ENCODE measurements at places on chromosomes 16 and 17.

DNA sequence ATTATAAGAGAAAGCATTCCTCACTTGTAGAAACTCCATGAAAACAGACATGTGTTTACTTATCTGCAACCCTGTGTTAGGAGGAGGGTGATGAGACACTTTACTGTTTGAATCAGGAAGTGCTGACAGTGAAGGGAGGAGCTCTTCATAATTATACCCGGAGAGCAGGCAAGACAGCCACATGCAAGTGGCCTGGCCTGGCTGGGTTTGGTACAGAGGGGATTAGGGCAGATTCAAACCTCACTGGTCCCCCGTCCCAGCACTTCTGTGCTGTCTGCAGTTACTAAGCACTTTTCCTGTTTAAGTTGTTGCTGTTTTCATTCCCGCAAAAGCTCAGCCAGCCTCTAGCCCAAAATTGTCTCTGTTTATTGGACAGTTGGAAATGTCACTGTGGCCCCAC is 78.5 kb downstream of the WWOX start:
- DNase-seq = no peak

DNA sequence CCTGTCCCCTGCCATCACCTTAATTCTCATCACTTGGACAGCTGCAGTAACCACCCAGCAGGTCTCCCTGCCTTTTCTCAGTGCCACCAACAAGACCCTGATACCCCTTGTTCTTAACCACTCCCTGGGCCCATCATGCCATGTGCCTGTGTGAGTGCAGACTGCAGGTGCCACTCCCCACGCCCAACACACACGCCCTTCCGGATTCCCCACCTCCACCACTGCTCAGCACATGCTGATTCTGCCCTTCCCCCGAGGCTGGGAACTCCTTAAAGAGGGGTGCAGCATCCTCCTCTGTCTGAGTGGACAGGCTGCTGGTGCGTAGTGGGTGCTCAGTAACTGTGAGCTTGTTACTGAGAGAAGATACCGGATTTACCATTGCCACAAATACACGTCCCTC is 52.4 kb downstream of the PLD6 start:
- no peak for DNase-seq

DNA sequence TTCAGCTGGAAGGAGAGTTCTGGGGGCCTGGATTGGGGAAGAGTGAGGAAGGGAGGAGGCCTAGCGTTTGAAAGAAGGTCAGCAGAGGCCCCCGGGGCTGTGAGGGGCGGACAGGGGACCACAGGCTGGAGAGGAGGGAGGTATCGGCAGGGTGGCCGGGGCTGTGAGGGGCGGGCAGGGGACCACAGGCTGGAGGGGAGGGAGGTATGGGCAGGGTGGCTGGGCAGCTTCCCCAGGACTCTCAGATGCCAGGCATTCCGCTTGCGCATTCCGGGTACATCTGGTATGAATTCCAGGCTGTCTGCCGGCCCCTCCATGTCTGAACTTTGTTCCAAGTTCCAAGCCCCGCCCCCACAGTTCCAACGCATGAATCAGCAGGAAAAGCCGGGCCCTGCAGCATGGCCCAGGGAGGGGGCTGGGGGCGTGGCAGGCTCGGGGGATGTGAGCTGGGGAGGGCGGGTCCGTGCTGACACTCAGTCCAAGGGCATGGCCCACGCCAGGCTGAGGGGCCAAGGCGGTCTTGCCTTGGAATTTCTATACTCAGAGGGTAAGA is 4.3 kb upstream of the TLCD2 start:
- DNase-seq = peak; percentile 91

DNA sequence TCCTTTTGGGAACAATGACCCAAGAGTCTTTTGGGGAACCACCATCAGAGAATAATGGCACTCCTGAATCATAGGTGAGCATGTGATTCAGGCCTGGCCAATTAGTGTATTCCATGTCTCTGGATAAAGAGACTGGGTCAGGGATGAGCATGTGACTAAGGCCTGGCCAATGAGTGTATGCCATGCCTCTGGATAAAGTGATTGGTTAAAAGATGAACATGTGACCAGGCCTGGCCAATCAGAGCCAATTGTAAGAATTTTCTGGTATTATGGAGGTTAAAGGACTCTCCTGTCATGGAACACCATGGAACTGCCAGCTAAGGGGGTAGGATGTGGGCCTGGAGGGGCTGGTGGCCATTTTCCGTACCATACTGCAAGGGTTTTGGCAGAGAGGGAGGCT is 194.3 kb downstream of the C16orf78 start:
- DNase-seq = peak; percentile 8

DNA sequence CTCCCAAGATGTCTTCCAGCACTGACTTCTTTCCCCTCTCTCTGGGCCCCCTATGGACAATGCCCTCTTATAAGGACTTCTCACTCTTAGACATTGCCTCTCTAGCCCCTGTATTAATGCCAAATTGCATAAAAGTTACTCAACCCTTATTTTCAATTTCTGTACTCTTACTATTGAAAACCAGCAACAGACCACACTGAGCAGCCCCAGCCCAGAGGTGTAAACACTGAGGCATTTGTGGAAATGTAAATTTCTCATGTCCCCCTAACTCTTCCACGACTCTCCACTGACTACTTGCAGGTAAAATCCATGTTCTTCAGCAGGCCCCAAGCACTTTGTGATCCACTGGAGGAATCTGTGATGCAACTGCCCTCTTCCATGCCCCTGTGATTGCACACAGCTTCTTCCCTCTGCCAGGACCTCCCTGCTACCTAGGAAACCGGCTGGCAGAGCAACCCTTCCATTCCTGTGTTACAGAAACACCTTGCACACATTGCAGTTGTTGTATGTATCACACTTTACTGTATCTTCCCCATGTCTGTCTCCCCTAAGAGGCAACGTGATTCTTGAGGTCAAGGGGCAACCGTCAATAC is 4.4 kb downstream of the N4BP1 start:
- DNase-seq = no peak

DNA sequence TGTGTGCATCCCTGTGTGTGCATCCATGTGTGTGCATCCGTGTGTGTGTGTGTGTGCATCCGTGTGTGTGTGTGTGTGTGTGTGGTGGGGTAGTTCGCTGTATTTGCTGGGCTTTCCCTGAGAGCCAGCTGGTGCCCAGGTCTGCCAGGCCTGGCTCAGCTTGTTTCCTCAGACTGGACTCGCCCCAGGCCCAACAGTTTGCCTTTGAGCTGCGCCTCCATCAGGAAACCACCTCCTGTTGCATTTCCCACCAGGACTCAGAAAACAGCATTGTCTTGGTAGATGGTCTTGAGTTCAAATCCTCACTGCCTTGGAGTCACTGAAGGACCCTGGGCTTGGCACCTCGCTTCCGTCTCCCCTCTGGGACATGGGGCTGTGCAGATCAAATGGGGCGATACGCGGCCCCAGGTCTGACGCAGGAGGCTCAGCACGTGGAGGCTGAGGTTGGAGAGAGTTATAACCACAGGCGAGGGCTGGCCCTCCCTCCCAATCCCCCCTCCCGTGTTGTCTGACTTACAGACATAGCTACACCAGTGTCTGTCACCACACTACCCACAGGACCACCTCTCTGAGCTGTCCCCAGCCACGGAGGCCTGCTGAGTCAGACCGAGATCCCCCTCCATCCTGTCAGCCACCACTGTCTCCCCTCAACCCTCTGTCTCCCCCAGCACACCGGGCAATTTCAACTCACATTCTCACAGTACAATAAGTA is 4.7 kb downstream of the ITGAE start:
- no peak for DNase-seq

- no peak for DNase-seq
Observed at GRCh38 chr17:69018022-69018615, 42.6 kb downstream of the ABCA9 start.

DNA sequence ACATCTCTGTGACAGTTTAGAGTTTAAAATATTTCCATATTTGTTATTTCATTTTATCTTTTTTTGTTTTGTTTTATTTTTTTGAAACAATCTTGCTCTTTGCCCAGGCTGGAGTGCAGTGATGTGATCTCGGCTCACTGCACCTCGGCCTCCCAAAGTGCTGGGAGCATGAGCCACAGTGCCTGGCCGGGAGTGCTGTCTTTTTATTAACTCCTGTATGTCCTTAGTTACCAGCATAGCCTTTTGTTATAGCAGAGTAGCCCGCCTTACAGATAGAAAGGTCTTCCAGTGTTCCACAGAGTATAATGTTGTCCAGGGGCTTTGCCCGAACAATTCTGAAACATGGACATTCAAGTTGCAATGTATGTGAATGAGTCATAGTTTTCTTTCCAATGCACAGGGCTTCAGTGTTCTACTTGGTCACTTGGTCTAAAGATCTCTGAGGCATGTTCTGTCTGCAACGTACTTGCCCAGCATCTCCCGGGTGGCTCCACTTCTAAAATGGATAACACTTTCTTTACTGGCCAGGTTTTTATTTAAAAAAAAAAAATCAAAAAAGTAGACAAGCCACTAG is 125.6 kb downstream of the KCNJ18 start:
- DNase-seq = peak; percentile 23

DNA sequence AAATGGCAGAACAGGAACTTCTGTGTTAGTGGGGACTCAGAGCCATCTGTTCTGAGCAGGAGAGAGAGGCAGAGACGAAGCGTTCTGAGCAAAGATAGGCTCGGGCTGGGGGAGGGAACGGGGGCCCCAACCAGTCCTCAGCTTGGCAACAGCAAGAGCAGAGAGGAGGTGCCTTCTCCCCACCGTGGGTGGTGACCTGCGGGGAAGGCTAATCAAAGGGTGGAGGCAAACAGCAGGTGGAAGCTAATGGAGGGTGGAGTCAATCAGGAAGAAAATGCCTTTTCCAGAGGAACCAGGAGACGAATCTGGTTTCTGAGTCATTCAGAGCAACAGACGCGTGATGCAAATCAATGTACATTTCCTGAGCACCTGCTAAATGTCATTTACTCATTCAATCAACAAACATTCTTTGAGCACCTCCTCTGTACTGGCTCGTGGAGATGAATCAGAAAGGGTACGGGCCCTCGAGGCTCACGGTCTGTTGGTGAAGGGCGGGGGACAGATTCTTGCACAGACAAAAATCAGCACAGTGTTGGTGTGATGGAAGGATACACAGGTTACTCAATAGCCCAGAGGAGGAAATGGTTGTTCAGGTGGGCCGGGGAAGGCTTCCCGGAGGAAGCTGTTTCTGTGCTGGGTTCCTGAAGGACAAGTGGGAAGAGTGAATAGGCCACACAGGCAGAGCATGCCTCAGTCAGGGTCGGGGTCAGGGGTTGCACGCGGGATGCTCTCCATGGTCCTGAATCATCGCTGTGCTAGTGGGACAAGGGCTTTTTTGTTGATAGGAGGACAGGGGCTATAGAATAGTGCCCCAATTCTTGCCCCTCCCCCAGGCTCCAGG is 5.7 kb upstream of the SPNS2 start:
- DNase-seq = peak; percentile 40

GRCh38 chr17:37781451-37781850 is 36.6 kb upstream of the HNF1B start:
- no peak for DNase-seq

DNA sequence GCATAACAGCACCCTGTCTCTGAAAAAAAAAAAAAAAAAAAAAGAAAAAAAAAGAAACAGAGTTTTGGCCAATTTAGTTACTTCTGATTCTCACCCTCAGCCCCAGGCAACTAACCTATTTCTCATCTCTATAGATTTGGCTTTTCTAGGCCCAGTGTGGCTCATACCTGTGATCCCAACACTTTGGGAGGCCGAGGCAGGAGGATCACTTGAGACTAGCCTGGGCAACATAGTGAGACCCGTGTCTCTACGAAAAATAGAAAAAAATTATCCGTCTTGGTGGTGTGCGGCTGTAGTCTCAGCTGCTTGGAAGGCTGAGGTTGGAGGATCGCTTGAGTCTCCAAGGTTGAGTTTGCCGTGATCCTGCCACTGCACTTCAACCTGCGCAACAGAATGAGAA is 8.7 kb downstream of the RPS6KB1 start:
- no peak for DNase-seq

GRCh38 chr16:89556750-89557689 is 3.5 kb upstream of the RPL13 start:
- peak; percentile 49 for DNase-seq

GRCh38 chr16:57846078-57846697 is 43.9 kb upstream of the KIFC3 start:
- no peak for DNase-seq

- DNase-seq = no peak
Observed at GRCh38 chr17:32828822-32829221, 48.1 kb downstream of the MYO1D start.

GRCh38 chr17:72118335-72119076 is 2.3 kb upstream of the SOX9 start:
- DNase-seq = peak; percentile 43

GRCh38 chr17:10087355-10087754 is 111.1 kb downstream of the GAS7 start:
- DNase-seq = no peak

GRCh38 chr17:64502021-64502420 is 4.1 kb downstream of the DDX5 start:
- no peak for DNase-seq

DNA sequence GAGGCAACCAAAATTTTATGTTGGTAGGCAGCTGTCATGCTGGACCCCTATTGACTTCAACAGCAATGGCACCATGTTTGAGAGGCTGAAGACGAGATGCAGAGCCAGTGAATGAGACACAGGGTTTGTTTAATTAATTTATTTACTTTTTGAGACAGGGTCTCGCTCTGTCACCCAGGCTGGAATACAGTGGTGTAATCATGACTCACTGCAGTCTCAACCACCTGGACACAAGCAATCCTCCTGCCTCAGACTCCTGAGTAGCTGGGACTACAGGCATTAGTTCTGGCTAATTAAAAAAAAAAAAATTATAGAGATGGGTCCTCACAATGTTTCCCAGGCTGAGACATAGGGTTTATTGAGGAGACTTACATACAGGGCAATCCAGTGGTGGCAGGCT is 36.2 kb upstream of the PPM1D start:
- peak; percentile 43 for DNase-seq

- DNase-seq = no peak
Observed at GRCh38 chr17:61459939-61460718, 7.9 kb downstream of the TBX4 start.

DNA sequence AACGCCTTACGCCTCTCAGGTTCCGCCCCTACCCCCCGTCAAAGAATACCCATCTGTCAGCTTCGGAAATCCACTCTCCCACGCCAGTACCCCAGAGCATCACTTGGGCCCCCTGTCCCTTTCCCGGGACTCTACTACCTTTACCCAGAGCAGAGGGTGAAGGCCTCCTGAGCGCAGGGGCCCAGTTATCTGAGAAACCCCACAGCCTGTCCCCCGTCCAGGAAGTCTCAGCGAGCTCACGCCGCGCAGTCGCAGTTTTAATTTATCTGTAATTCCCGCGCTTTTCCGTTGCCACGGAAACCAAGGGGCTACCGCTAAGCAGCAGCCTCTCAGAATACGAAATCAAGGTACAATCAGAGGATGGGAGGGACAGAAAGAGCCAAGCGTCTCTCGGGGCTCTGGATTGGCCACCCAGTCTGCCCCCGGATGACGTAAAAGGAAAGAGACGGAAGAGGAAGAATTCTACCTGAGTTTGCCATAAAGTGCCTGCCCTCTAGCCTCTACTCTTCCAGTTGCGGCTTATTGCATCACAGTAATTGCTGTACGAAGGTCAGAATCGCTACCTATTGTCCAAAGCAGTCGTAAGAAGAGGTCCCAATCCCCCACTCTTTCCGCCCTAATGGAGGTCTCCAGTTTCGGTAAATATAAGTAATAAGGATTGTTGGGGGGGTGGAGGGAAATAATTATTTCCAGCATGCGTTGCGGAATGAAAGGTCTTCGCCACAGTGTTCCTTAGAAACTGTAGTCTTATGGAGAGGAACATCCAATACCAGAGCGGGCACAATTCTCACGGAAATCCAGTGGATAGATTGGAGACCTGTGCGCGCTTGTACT is at the start of gene BRCA1:
BRCA1 (minus strand) TSS at position 232 of the 834 bp plus-strand sequence. CDS start 1,268 bp downstream, outside the sequence.
- peak; percentile 99 for DNase-seq
